Fibroblast of skin of right quadriceps (primary cell): ENCODE measurements at places on chromosomes 5 and 9.
A peak's percentile ranks its signal among the peaks of the same experiment; 100 is the strongest.

DNA sequence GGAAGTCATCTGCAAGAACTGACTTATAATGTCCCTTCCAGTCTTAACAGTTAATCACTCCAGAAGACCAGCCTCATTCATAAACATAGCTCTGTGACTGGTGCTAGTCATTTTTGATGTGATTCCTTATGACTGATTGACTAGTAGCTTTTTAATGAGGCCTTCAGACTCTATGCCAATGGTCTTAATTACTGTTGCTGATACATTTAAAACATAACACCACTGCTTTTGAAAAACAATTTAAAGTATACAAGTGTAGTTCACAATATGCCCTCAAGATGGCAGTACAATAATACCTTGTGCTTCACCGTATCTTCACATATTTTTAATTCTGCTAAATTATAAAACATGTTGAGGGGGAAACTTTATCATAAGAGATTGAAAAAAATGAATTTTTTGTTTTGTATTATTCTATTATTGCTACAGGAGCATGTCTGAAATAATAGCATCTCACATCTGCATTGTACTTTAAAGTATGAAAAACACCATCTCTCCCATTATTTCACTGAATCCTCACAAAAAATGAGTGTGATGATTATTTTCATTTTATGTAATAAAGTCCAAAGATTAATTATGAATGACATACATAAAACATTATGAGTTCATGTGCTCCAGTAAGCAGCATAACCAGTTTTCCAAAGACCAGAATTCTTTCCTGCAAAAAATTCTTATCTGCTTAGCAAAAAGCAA, 55.2 kb upstream of the SHISAL2B start:
- DNase-seq, result peak; percentile 28

DNA sequence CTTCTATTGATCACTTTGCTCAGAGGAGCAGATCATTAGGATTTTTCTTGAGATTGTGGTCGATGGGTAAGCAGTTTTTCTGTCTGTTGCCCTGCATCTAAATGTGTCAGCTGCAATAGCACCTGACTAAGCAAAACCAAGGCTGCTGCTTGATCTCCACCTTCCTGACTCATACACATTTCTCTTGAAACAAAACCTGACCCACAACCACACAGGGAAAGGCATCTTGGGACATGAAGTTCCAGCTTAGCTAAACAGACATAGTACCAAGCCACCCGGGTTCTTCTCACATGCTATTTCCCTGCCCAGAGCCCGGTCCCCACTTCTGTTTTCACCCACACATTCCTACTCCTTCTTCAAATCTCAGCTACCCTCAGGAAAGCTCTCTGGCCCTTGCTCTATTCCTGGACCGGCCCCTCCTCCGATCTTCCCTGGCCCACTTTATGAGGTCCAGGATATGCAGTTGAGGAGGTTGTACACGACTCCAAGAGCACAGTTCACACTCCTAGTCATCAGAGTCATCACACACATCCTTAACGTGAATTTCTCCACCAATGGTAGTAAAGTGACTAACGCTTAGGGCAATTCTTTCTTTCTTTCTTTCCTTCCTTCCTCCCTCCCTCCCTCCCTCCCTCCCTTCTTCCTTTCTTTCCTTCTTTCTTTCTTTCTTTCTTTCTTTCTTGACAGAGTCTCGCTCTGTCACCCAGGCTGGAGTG, 16.0 kb upstream of the ZBTB43 start:
- peak; percentile 9 for DNase-seq

DNA sequence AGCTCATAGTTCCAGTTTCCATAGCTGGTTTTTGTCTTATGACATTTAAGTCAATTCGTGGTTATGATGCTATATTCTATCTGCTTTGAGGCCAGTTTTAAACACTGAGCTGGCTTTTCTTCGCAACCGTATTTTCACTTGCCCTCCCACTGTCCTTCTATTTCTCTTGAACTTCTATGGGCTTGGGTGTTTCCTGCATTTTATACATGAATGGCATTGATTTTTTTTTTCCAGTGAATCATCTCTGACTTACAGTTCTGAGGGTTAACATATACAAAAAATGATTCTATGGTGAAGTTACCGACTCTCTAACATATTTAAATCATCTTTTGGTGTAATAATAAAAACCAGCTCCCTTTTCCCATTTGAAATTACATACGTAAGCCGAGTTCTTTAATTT, 88.2 kb downstream of the SREK1 start:
- DNase-seq, result no peak

DNA sequence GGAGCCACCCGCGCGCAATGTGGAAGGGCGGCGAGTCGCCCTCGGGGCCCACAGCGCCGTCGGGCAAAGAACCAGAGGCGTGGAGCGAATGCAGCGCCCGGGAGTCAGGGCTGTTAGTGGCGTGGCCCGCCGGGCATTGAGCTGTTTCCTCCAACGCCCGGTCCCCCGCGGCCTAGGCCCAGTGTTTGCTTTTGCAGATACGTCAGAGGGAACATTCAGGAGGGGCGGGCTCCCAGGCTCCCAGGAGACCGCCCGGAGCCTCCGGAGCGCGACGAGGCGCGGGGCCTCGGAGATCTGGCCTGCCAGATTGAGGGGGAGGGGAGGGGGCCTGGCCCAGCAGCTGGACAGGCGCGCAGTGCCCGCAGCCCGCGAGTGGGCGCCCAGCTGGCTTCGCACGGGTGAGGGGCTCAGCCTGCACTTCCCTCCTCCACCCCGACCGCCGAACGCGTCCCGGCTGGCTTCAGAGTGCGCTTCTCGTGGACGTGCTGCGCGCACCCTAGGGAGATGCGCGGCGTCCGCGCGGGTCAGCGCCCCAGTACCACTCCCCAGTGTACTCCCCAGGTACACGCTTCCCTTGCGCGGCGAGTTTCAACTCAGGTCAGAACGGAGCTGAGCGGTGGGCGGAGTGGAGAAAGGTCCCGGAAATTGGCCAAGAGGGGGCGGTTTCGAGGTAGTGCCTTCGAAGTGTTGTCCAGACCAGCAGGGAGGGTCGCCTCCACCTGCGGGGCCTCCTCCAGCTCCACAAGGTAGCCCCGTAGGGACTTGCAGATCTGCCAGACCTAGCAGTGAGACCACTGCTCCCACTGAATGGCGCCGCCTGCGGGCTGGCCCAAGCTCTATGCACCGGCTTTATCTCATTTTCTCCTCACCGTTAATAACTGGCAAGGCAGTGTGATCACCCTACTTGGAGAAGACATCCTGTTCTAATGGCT, 130.4 kb downstream of the TMEM174 start:
- DNase-seq, result peak; percentile 30

DNA sequence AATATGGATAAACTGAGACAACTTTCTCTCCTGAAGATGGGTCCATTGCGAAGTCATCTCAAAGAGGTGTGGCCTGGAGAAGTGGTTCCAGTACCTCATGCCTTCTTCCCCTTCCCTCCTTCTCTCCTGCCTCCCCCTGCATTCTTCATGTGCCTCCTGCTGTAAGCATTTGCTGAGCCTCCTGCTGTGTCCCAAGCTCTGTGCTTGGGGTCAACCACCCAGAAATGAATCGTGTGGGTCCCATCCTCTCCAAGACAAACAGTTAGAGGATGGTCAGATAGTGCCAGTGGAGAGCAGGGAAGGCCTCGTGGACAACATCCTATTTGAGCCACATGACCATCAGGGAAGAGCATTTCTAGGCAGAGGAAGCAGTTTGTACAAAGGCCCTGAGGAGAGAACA, 53.5 kb downstream of the KCNIP1 start:
- DNase-seq, result no peak

DNA sequence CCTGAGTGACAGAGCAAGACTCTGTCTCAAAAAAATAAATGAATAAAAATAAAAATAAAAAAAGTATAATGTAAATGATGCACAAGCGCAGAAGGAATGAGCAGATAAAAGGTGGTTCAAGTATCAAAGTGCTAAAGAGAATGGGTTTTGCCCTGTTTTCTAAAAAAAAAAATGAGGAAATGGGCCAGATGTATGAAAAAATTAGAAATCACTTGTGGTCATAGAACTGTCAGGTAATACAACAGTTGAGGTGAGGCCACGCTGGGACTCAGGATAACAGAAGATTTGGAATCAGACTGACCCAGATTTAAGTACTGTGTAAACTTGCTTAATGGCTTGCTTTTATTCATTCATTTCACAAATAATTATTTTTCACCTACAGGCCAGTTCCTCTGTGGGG, 69.8 kb downstream of the MAPKAP1 start:
- no peak for DNase-seq
